HAP-1 (cell line): ENCODE measurements at places on chromosomes 16 and 17.

GRCh38 chr17:10105513-10106001 is 92.8 kb downstream of the GAS7 start:
- DNase-seq, result no peak

DNA sequence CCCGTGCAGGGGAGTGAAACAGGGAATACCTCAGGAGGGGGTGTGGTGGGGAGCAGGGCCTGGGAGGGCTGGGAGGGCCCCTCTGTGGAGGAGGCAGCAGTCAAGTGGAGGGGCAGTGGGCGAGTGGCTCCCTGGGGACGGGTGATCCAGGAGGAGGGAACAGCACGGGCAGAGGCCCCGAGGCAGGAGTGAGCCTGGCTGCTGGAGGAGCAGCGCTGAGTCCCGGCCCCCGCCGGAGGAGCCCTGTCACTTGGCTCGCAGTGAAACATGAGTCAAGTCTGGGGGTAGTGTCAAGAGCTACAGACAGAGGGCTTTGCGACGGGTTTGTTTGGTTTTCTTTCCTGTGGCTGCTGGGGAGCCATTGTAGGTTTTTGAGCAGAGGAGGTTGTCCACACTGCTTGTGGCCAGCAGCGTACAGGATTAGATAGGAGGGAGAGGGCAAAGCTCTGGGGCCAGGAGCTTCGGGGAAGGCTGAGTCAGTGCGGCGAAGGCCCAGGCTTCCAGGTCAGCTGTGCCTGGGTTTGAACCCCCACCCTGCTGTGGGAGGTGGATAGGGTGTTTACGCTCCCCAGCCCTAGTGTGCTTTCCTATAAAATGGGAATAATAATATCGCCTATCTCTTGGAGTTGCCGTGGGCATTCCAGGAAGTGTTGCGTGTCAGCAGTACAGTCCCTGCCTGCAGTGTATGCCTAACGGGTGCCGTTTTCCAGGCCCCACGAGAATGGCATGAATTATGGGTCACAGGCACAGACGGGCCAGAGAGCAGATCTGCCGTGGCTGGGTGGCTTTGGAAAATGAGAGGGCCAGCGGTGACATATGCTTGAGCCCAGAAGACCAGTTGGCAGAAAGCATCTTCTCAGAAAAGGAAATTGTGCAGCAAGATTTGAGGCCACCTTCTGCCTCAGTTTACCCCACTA is 115.9 kb upstream of the CIBAR2 start:
- peak; percentile 54 for DNase-seq

- no peak for DNase-seq
These were observed 2.0 kb downstream of the ABCC12 start for GRCh38 chr16:48153774-48154173.

GRCh38 chr16:78106686-78107085 is 7.2 kb downstream of the WWOX start:
- no peak for DNase-seq

GRCh38 chr17:49723423-49723822 is 15.7 kb upstream of the SLC35B1 start:
- DNase-seq, result no peak

DNA sequence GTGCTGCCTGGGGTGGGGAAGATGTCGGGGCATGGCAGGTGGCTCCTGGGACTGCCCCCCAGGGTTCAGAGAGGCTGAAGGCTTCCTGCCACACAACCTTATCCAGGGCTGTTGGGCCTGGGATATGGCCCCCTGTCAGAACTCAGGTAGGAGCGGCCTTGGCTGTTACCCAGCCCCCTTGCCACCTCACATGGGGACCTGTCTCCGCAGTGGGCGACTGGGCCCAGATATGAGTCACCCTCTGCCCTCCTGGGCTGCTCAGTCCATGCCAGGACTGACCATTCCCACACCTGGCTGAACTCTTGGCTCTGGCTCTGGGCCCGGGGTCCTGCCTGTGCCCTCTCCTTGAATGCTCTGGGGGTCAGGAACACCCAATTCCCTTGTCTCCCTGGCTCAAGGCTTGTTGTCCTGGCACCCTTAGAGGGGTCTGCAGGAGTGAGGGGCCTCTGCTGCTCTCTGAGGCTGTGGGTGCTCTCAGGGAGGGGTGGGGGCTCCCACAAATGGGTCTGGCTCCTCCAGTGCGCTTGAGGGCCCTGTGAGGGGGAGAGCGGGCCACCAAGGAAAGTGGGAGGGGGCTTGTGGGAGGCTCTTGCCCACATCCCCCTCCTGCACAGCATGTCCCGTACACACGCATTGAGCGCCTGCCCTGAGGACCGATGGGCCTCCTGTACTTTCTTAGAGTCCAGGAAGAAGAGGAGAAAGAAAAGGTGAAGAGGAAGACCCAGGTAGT is 36.0 kb downstream of the LGALS9 start:
- DNase-seq, result no peak

GRCh38 chr17:1737531-1738291 is 5.0 kb upstream of the SERPINF2 start:
- no peak for DNase-seq

- peak; percentile 34 for DNase-seq
These were observed 1.1 kb downstream of the ORC6 start for GRCh38 chr16:46690281-46691178.

GRCh38 chr17:63431939-63432804 is 13.9 kb downstream of the CYB561 start:
- no peak for DNase-seq

DNA sequence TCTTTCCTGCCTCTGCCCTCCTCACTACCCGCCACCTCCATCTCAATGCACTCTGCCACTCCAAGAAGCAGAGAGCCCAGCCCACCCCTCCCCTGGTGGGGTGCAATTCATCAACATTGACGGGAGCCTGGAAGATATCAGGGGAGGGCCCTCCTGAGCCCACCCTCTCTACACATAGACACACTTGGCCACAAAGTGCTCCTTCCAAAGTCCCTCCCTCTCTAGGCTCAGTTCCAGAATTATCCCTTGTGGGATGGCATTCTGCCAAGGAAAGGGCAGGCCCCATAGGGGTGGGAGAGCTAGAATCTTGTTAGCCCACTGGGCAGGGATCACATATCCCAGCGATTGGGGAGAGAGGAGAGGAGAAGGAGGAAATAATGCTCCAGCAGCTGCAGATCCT is 66.2 kb downstream of the TMEM132E start:
- DNase-seq, result no peak

DNA sequence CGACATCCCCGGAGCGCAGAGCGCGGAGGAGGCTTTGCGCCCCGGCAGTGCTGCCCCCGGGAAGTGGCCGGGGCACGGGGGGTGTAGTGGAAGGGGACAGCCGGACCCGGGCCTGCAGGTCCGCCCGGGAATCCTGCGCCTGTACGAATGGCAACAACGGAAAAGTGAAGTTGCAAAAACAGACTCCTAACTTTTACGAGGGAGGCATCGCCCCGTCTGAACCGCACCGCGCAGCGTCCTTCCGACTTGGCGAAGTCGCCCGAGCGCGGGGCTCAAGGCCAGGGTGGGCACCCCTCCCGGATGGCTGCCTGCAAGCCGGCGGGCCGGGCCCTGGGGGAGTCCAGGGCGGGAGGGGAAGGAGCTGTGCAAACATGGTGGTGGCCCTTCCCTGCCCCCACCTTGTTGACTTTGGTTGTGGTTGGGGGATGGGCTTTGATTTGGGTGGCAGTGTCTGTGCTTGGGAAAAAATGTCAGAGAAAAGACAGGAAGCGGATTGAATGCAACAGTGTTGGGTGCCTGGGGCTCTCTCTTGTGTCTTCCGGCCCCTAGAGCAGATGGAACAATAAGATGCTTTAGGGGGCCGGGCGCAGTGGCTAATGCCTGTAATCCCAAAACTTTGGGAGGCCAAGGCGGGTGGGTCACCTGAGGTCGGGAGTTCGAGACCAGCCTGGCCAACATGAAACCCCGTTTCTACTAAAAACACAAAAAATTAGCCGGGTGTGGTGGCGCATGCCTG is 675 bp downstream of the RNF213 start:
- peak; percentile 85 for DNase-seq

GRCh38 chr17:7647018-7647417 is 3.7 kb upstream of the ATP1B2 start:
- DNase-seq, result no peak

DNA sequence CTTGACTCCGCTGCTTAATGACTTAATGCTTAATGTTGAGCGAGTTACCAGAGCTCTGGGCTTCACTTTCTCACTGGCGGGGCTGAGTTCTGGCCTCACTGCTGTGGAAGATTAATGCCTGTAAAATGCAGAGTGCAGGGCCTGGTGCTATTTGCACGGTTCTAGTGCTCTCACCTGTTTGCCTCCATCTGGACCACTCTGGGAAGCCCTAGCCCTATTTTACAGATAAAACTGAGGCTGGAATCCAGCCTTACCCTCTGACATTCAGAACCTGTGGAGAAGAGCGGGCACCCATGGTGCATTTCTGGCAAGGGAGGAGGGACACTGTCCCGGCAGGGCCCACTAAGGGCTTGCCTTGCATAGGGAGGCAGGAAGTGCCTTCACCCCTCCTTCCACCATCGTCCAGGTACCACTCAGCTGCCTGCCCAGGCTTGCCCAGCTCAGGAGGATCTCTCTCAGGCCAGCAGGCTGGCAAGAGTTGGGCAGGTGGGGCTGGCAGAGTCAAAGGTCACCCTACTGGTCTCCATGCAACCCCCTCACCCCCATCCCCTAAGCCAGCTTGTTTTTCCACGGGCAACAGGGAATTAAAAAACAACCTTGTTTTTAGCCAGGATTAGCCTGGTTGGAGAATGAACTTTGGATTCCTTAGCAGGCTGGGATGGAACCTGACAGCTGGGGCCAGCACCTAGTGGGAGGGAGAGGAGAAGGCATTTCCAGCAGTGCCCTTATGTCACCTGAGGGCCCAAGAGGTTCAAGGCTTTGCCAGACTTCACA is 4.1 kb upstream of the UBALD1 start:
- DNase-seq, result no peak

DNA sequence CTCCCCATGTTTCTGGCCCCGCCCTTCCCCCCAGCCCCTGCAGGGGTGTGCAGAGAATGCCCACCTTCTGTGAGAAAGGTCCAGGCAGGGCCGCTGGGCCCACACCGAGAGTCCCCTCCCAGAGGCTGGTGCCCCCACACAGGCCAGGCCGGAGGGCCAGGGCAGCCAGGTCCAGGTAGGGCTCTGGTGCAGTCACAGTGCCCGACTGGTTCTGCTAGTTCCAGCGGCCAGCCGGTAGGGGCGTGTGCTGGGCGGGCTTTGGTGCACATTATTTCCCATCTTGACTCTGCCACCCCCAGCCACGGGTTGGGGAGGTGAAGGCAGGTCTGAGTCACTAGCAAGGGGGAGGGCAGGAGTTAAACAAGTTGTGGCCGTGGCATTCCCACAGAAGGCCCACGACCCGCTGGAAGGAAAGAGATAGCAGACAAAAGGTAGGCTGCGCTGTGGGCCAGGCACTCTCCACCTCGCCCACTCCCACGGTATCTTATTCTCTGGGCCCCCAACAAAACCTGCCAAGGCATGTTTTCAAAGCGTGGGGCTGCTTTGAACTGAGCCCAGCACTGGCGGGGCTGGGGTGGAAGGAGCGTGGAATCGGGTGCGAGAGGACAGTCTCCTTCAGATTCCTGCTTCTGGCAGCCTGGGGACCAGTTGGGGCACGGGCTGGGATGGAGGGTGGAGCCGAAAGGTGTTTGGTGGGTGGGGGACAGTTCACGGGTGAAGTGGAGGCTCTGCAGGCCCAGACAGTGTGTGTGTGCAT is 1.9 kb downstream of the EPN3 start:
- no peak for DNase-seq

- no peak for DNase-seq
These were observed 888 bp downstream of the CDH1 start for GRCh38 chr16:68737730-68738629.
